ENCODE measurements at places on chromosomes 12 and 14. TPM values are rescaled to one million over a fixed set of nuclear protein-coding genes. Genes with fewer than 3 reads are reported as not detected.

- no peak for DNase-seq
These were observed 45.4 kb upstream of the PCED1B start for GRCh38 chr12:47033789-47034555.

RHEBL1 gene
- not detected for polyA plus RNA-seq

DNA sequence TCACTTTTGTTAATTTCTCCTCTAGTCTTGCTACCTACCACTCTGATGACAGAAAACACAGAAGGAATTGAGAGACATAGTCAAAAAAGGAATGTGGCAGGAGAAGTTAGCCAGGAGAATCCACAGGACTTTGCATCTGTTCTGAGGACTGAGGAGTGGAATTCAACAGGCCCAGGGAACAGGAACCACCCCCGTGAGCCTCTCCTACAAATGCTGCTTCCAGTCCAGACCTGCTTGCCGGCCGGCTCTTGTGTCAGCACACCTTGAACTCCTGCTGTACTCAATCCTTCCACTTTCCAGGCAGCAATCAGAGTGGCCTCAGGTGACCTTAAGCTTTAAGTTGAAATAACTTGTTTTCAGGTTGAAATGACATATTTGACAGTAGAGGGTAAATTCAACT, 903.1 kb downstream of the BCL11B start:
- DNase-seq = no peak

C12orf50 gene
- polyA plus RNA-seq = not detected

DNA sequence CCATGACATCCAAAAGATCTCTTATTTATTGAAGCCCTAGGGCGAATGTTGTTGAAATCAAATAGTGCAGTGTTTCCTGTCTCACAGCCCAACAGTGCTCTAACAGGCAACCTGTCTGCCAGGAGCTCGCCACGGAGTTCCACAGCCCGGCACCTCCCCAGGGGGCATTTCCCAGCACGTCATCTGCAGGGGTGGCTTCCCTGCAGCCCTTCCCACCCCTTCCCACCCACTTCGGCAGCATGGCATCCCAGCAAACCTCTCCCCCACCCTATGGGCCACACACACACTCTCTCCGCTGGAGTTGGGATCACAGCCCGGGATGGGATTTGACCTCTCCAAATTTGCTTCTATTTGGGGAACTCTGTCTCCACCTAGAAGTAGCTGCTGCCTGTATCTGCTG, 62.7 kb upstream of the C14orf180 start:
- DNase-seq = no peak

DNA sequence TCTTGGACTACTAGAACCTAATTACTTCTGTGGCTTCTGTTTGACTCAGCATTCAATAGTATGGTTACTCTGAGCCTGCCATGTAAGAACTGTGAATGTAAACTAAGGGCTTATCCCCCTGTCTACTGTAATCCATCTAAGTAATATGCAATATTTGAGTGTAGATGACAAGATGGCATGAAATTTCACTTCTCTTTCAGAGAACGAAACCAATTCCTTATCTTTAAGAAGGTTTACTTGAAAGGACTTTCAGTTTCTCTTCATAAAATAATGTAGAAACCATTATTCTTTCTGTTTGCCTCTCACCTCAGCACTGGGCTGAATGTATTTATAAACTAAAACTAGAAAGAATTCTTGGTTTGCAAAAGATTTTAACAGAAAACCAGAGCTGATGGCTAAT, 60.4 kb upstream of the ARID2 start:
- no peak for DNase-seq

- no peak for DNase-seq
These were observed 72.3 kb downstream of the ACADS start for GRCh38 chr12:120797677-120798642.

DNA sequence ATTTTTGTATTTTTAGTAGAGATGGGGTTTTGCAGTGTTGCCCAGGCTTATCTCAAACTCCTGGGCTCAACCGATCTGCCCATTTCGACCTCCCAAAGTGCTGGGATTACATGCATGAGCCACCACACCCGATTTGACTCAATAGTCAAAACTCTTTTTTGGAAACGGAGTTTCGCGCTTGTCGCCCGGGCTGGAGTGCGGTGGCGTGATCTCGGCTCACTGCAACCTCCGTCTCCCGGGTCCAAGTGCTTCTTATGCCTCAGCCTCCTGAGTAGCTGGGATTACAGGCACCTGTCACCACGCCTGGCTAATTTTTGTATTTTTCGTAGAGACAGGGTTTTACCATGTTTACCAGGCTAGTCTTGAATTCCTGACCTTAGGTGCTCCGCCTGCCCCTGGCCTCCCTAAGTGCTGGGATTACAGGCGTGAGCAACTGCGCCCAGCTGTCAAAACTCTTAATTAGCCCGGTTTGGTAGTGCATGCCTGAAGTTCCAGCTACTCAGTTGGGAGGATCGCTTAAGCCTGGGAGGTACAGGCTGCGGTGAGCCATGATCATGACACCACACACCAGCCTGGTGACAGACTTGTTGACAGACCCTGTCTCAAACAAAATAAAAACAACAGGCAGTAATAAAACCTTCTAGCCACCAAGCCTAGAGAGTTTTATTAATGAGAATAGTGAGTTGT, 12.4 kb downstream of the MED21 start:
- DNase-seq = no peak

All from sigmoid colon (tissue), 7 donors.